Motor neuron (in vitro differentiated cells): ENCODE measurements at places on chromosomes 3 and 15.

DNA sequence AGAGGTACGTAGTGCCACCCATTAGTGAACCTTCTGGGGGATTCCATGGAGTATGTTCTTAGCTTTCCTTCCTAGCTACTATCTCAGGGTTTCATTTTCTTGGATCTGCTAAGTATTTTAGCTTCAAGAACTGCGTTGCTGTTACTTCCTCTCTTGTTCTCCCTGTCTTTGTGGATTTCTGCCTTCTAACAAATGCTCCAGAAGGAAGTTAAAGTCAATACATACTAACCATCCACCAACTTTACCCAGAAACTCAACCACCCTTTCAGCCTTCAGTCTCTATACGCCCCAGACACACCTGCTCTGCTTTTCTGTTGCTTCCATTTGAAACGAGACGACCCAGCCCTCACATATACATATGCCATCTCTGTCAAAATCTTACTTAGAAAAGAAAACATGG lies 2.4 kb upstream of the KLF13 start:
- no peak for ATAC-seq

DNA sequence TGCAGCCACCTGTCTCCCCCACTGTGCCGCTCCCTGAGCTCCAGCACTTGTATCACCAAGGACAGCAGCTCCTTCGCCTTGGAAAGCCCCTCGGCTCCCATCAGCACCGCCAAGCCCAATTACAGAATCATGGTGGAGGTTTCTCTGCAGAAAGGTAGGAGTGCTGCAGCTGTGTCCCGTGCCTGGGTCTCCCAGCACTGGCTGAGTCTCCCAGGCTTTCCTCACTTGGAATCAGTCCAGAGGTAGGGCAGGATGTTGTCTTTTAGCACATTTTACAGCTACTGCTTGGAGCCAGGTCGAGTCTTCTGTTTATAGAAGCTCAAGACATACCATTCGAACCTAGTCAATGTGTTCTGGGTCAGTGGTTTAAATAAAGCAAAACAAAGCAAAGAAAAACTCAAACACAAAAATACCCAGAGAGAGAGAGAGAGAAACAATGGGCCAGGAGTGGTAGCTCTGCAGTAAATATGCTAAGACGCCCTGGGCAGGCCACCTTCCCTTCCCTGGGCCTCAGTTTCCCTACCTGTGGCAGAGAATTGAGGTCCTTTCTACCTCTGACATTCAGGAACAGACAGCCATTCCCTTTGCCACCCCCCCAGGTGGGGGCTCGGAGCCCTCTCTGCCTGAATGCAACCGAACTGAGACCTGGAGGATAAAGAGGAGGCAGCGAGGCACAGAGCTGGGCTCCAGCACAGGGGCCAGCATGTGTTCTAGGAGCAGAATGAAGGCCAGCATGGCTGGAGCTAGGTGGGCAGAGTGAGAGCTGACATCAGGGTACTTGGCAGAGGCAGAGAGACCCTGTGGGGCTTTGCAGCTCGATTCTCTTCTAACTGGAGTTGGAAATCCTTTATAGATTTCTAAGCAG lies 44.1 kb downstream of the STARD5 start:
- ATAC-seq, result no peak

GRCh38 chr15:53910236-53910849 lies 67.9 kb upstream of the UNC13C start:
- no peak for ATAC-seq

GRCh38 chr3:173618148-173618547 lies 220.6 kb downstream of the NLGN1 start:
- ATAC-seq, result no peak

GRCh38 chr3:126935756-126936509 lies 47.0 kb upstream of the PLXNA1 start:
- no peak for ATAC-seq

GRCh38 chr15:71120428-71120944 lies 5.2 kb downstream of the THSD4 start:
- ATAC-seq, result no peak

DNA sequence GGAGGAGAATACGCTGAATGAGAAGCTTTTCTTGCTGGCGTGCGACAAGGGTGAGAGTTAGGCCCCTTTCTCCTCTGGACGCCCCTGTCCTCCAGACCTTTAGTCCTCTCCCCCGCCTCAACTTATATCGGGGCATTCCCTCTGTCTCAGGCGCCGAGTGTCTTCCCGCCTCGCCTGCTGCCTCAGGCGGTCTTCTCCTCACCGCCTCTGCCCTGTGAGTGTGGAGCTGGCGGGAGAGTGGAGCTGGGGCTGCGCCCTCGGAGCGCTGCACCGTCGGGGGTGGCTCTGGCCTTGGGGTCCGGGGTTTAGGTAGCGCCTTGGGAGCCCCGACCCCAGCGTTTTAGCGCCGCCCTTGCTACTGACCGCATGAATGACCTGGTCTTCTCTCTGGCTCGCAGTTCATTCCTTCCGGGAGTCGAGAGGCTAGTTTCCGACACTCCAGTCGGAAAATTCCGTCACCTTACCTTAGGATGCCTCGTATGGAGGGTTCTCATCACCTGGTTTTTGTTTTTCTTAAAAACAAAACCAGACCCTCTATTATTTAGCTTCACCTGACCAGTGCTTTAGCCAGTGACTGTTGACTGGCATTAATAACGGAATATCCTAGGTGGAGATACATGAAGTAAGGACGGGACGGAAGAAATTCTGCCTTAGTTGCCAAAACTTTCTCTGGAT lies 985 bp downstream of the TRPC1 start:
- ATAC-seq, result peak; percentile 39

GRCh38 chr3:14774431-14774830 lies 44.3 kb upstream of the FGD5 start:
- ATAC-seq, result no peak

GRCh38 chr3:69567023-69567709 lies 172.1 kb upstream of the MITF start:
- ATAC-seq, result no peak

GRCh38 chr15:91890614-91891013 lies 37.1 kb downstream of the SLCO3A1 start:
- peak; percentile 30 for ATAC-seq

- ATAC-seq, result no peak
These were observed 19.7 kb downstream of the TM4SF4 start for GRCh38 chr3:149494022-149494758.

DNA sequence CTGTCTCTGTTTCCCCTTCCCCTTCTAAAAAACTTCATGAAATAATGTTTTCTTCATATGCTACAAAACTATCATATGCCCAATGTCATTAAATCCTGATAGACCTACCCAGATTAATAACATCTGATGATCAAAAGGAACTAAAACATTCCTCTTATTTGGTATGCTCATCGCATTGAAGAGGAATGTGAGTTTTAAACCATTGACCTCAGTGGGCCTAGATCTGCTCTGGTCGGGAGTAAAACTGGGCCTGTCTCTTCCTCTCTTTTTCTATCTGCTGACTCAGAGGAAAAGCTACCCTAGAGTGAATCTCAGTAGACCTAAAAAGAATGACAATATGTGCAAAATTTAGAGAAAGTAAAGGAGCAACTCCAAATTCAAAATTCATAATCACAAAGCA lies 275.8 kb downstream of the SATB1 start:
- ATAC-seq, result no peak

DNA sequence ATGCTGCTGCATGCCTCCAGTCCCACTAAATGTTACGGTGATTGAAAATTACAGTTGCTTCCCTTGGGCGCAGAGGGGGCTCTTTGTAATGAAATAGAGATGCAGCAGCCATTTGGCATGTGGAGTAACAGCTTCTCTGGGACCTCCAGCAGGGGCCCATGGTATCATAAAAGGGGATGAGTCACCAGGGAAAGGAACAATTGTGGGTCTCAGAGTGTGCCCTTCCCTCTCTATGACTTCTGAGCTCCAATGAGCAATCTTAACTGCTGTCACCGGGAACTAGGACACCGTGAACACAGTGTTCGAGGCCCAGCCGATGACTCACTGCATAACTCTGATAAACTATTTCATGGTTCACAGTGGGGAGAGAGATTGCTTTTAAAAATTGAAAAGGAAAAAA lies 164.8 kb upstream of the NUDT16 start:
- peak; percentile 100 for ATAC-seq

DNA sequence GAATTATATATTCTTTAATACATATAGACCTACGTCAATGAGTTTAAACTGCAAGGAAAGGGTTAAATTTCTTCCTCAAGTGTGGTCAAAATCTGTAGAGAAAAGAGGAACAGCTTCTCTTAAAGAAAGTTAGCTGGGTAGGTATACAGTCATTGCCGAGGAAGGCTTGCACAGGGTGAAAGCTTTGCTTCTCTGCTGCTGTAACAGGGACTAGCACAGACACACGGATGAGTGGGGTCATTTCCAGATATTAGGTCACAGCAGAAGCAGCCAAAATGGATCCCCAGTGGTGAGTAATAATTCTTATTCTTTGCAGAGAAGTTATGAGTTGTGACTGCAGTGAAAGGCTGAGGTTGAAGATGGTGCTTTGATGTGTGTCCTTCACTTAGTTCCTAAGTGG lies at the start of gene CD86:
TSS of gene CD86 (plus strand) at position 148 of the 400 bp plus-strand sequence. CDS start at position 276, 128 bp downstream.
- no peak for ATAC-seq

- ATAC-seq, result no peak
These were observed 18.6 kb downstream of the UBE2Q2 start for GRCh38 chr15:75861750-75862402.

DNA sequence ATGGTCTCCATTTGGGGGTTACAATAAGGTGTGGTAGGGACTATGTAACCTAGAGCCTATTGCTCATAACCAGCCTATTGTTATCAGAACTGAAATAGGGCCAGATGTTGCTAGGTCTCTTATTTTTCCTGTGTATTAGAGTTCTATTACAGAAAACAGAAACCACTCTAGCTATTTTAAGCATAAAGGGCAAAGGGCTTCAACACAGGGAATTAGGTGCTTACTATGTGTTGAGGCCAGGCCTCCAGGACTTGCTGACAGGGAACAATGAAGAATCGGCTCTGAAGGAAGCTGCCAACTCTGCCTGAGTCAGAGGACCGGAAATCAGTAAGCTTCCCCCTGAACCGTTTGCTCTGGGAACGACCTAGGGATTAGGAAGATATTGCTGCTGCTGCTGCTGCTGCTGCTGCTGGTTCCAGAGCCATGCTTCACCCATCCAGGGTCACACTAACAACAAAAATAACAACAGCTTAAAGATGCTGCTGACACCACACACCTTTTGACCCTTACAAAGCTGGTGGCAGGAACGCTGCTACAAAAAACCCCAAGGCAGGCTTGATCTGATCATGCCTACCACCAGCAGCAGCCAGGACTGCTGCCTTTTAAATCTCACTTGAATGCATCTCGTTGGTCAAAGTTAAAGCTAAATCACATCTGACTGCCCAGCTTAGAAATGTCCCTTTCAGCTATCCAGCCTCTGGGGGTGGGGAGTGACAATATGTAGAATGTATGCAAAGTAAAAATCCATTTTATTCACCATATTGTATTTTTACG lies 276.9 kb upstream of the IL12A start:
- peak; percentile 45 for ATAC-seq

DNA sequence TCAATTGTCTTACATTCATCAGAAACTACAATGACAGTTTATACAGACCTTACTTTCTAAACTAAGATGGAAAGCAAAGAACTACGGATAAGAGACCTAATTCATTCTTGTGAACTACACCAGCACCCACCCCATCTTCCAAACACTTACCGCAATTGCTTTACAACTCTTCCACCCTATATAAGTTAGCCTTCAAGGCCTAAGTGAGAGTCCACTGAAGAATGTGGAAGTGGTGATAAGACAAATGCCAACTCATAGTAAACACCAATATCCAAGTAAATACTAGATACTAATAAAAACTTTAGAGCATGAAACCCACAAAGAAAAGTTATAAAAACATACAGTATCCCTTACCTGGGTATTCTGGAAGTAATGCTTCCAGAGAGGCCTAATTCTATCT lies 13.6 kb downstream of the ARF4 start:
- no peak for ATAC-seq

GRCh38 chr3:49121132-49121736 lies 611 bp upstream of the USP19 start:
- no peak for ATAC-seq

DNA sequence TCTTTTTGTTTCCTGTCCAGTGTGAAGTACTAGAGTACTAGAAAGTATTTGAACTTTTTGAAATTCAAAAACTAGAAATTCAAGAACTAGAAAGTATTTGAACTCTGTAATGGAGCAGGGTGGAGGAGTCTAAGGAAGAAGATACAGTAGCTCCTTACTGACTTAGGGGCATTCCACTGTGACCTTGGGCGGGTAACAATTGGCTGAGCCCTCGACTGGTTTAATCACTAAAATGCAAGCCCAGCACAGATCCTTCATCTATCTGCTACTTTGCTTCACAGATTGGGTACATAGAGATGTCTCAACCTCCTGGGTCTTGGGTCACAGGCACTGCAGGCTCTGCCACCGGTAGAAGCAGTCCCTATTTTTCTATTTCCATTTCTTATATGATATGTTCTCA lies 462.1 kb upstream of the AGTR1 start:
- no peak for ATAC-seq

- ATAC-seq, result peak; percentile 86
These were observed 27.1 kb upstream of the SKIL start for GRCh38 chr3:170330366-170330765.

DNA sequence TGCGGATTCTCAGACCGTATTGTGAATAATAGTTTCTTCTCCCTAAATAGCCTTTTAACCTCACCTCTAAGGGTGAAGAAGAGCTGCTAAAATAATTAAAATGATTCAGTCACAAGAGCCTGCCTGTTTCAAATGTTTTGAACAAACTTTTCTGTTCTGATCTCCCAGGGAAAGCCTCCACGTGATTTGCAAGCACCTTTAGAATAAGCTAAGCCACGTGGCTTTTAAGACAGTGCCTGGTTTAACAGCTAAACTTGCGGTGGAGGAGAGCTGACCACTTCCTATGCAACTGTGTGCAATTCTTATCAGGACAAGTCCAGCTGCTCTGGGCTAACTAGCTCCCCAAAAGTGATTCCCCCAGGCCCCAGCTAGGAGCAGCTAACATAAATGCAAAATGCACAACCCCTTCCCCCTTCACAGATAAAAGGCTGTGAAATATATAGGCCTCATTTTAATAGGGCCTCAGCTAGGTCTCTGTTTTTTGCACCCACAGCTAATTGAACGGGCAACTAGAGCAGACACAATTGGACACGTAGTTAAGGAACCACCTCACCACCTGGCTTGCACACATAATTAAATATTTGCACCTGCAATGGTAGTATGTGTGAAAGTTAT lies 401.2 kb upstream of the NR2F2 start:
- ATAC-seq, result no peak

DNA sequence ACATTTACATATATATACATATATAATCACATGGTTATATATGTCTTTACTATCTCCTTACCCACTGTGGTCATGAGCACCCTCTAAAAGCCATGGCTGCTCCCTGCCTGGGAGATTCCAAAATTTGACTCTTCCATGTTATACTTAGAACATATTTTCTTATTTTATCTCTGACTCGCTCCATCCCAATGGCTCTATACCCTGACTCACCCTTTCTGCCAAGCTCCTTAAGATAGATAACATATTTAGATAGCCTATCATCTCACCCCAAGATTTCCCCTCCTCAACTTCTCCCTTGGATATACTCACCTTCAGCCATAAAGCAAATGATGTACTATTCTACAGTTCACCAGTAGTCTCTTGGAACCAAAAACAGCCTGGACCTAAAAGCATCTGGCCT lies 65.1 kb downstream of the CD200R1L start:
- no peak for ATAC-seq

GRCh38 chr15:80585544-80586018 lies 109.5 kb upstream of the ABHD17C start:
- ATAC-seq, result no peak

- no peak for ATAC-seq
These were observed 111.2 kb downstream of the EOMES start for GRCh38 chr3:27610800-27611525.

GRCh38 chr3:115087512-115087911 lies 59.6 kb downstream of the ZBTB20 start:
- ATAC-seq, result no peak
